ENCODE measurements at places on chromosomes 2 and 18.

GRCh38 chr2:134500211-134500935 is 218.4 kb downstream of the TMEM163 start:
- no peak for DNase-seq

GRCh38 chr18:59837586-59837985 is 62.2 kb upstream of the PMAIP1 start:
- peak; percentile 78 for DNase-seq

DNA sequence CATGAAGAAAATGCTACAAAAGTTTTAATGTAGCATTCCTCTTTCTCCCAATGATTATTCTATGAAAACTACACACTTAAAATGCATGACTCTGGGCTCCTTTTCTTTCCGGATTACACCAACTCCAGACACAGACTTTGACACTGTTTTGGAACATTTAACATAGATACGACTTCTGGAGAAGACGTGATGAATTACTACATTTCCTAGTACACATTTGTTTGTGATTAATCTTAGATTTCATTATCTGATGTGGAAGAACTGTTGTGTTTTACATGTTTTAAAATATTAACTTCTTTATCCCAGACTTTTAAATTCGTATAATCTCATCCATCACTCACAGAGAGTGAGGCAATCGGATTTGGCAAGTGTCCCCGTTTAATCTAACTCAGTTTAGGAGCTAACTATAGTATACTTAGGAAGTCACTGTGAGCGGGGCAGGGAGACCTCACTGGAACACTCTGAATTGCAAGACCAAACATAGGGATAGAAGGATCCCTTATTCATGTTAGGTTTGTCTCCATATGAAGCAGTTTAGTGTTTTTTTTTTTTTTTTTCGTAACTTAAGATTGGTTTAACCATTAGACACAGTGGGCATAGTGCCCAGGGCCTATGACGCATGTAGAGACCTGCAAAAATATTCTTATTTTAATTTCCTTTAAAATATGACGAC is 66.7 kb downstream of the PDE1A start:
- DNase-seq: no peak

- DNase-seq: no peak
Measured at GRCh38 chr18:50686409-50686808, 126.5 kb downstream of the MAPK4 start.

DNA sequence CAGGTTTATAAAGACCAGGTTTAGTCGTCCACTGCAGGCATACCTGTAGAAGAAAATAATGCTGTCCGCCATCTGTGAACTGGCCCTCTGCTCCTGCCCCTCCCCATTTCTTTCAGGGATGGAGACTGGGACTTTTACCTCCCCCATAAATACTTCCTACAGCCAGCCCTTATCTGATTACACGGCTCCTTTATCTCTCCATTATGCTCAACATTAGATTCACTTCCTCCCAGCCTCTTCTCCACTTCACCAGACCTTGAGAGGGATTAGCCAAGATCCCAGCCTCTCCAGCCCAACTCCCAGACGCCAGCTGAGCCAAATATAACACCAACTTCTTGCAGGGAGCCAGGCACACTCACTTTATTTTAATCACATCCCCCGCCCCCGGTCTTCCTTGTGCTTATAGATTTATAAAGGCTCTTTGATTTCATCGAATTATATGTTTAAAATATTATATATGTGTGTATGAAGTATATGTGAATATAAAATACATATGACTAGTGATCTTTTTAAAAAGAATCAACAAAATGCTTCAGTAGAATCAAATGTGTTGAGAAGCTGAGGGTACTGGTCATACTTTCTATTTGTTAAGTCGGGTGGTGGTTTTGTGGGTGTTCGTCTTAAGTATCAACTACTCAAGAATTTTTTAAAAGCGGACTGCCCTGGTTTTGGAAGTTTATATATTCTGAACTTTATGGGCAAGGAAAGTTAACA is 81.0 kb downstream of the SPRED2 start:
- no peak for DNase-seq

DNA sequence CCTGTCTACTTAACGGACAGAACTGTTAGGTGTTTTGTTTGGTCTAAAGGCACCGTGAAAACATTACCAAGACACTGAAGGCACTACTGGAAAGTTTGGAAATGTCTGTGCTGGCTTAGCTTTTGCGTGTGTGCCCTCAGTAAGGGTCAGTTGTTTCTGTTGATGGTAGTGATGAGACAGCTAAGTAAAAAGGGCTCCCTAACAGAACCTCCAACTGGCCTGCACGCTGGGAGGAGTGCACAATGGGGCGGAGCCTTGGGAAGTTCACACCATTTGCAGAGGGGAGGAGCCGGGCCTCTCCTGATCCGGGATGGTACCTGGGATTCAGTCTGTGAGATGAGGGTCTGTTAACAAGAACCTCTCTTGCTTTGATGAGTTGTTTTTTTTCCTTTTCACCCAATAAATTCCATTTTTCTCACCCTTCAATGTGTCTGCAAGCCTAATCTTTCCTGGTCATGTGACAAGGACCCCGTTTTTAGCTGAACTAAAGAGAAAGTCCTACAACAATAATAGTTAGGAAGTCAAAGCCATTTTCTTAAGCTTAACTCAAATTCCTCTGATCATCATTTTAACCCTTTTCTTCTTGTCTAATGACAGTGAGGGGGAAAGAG is 368.7 kb downstream of the PARD3B start:
- no peak for DNase-seq

- no peak for DNase-seq
Measured at GRCh38 chr2:202014318-202014717, 19.3 kb upstream of the FZD7 start.

DNA sequence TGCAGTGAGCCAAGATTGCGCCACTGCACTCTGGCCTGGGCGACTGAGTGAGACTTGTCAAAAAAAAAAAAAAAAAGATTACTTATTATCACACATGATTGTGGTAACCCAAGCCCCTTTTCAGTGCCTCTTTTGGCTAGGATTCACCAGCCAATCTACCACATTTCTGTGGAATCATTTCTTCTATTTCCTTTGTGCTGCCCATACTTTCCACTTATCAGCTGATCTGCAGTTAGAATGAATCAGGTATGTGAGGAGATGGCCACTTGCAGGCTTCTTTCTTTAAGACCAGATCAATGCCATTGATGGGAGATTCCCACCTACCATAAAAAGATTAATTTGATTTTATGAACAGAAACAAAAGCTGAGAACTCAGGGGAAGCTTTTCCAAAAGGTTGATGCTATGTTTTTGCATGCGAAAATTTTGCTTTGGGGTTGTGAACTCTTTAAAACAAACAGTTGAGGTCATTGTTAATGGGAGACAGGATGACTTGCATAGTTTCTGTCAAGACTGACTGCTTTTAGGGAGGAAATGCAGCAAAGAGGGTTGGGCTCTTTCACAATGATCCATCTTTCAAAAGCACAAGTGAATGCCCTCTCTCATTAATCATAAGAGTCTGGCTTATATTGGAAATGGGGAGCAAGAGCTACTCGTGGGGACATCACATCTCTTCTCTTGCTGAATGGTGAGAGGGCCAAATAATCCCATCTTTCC is 66.9 kb upstream of the CYP26B1 start:
- no peak for DNase-seq

GRCh38 chr2:11543337-11544216 is 9.7 kb downstream of the GREB1 start:
- no peak for DNase-seq

Measured in erythroblast (primary cell).